Activated T-helper 1 cell treated with anti-CD3 and anti-CD28 coated beads, Interleukin-12 subunit alpha, Interleukin-12 subunit beta, Interleukin-2, Interleukin-4 antibody, amounts not matched to agents 30 ng/mL and 10 ng/mL and 1 ng/mL, durations not matched to agents 14 hours and 24 hours and 36 hours (primary cell): ENCODE measurements at places on chromosomes 1 and 21.

DNA sequence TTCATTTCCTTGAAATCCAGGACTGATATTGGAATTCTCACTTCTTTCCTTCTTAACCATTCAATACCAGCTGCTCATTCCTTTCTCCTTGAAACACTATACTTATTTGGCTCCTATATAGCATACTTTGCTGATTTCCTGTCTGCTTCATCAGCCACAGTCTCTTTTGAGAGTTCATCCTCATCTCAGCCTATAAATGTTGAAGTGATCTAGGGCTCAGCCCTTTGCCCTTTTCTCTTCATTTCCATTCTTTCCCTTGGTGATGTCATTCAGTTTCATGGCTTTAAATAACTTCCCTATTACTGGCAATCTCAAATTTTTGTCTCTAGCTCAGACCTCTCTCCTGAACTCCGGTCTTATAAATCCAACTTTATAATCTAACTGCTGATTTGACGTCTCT, 24.1 kb upstream of the RABGAP1L start:
- no peak for DNase-seq

DNA sequence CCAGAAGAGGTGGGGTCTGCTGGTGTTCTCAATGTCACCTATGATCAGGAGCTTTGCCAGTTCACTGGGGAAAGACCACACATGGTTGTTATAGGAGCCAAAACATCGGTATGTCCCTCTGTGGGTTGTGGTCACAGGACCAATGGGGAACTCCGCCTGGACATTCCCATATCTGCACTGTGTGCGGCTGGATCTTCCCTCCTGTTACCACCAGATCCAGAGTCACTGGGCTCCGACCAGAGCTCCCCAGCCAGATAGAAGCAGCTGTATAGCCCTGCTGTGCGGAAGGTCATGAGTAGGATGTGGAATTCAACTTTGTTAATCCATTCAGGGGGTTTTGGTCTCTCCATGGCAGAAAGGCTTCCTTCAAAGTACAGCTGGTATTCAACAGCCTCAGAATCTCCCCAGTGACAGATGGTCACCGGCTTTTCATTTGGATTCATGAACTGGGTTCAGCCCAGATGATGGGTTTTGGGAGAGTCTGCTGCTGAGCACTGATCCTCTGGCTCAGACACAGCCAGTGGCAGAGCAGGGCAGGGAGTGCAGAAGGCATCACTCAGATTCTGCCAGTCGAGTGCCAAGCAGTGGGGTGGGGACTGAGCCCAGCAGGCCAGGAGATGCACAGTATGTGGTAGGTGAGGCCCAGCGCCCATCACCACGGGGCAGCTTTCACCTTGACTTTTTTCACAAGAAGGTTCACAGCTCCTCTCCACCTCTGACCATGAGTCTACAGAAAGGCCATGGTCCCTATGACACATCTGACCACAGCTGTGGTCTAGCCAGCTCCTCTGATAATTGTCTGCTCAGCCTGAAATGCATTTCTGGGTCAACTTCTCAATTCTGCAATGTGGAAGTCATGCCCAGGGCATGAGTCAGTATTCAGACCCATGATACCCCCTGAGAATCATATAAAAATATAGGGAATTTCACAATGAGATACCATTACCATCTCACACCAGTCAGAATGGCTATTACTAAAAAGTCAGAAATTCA, 2.9 kb upstream of the SHCBP1L start:
- no peak for DNase-seq

GRCh38 chr1:116290085-116290705, 82.8 kb upstream of the ATP1A1 start:
- DNase-seq: no peak

- DNase-seq: no peak
These were observed 2135.4 kb downstream of the MRPL39 start for GRCh38 chr21:23471877-23472276.

- DNase-seq: no peak
These were observed 199.6 kb downstream of the PDE4B start for GRCh38 chr1:65992165-65992821.

GRCh38 chr1:108749081-108749480, 2.6 kb downstream of the STXBP3 start:
- no peak for DNase-seq

- no peak for DNase-seq
These were observed 61.4 kb upstream of the HMCN1 start for GRCh38 chr1:185672719-185673360.

- DNase-seq: no peak
These were observed 46.5 kb downstream of the RNF11 start for GRCh38 chr1:51282605-51283004.

DNA sequence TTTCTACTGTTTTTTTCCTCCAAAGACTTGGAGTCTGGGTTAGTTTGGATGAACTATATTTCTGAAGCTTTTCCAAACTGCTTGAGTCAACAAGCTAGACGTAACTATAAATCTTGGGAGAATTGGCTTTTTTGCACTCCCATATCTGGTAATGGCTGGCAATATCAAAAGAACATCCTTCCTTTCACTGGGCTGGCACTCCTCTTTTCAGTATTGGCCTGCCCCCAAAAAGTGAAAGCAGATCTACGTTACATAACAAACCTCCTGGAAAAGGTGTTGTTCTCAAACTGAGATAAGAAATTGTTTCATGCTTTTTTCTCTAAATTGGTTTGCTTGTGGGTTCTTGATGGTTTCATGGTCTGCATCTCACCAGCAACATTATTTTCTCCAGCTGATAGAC, 499.3 kb downstream of the NEGR1 start:
- DNase-seq: no peak

DNA sequence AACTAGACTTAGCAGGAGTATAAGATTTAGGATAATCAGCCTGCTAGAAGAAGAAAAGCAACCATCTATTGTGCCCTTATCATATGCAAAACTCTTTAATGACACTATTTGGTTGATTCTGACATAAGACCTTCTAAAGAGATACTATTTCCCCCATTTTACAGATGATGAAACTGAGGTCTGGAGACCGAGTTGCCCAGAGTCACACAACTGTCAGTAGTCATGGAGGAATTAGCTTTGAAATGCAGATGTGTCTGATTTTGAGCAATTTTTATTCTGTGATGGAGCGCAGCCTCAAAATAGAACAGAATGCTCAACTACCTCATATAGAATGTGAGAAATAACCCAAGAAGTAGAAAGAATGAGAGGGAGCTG, 69.0 kb downstream of the CD58 start:
- no peak for DNase-seq
